Mucosa of gallbladder (tissue), 1 donor: ENCODE measurements at places on chromosomes 5 and 9.

- no peak for DNase-seq
Observed at GRCh38 chr5:29561564-29561963, 1631.9 kb upstream of the CDH6 start.

- DNase-seq = no peak
Observed at GRCh38 chr5:124880903-124881697, 134.7 kb upstream of the ZNF608 start.

- DNase-seq = no peak
Observed at GRCh38 chr9:13900449-13900848, 413.5 kb downstream of the NFIB start.

GRCh38 chr9:38008168-38009034 is 60.6 kb downstream of the SHB start:
- peak; percentile 58 for DNase-seq

DNA sequence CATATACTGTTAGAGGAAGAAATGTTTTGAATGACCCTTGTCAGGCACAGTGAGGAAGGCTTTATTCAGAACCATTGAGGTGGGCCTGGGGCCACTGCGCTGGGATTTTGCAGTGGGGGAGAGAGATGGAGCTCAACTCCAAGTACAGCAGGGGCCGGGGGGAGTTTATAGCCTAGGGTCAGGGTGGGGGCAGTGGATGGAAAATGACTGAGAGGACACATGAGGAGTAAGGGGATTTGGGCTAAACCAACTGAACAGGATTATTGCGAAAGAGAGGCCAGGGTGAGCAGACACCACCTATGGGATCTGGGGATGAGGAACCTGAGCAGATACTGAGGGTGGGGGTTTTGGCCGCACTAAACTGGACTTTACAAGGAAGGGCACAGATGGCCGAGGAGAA is 6.3 kb downstream of the CEP72 start:
- no peak for DNase-seq
